ENCODE measurements at places on chromosomes 5 and 9.
A peak's percentile ranks its signal among the peaks of the same experiment; 100 is the strongest.

- peak; percentile 41 for DNase-seq
These were observed 251.6 kb downstream of the KIAA0825 start for GRCh38 chr5:94366811-94367210.

DNA sequence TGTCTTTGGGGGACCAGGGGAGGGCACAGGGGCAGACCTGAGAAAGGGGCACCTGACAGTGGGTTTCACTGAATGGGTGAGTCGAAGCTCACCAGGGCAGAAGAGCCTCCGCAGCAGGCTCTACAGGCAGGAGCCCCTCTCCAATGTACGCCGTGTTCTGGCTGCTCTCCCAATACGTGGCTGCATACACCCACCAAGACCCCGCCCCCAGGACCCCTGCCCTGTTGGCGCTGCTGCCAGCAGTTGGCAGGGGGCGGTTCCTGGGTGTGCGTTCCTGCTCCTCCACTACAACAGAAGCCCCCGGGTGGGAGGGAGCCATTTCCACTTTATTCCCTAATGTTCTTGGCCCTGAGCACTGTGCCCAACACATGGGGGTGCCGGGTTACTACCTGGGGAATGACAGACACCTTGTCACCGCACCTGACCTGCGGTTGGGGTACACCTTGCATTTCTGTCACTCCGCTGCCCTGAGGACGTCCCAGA lies 30.3 kb downstream of the SARDH start:
- DNase-seq = no peak

- DNase-seq = peak; percentile 18
These were observed 2.2 kb upstream of the OR2S2 start for GRCh38 chr9:35960039-35960655.

DNA sequence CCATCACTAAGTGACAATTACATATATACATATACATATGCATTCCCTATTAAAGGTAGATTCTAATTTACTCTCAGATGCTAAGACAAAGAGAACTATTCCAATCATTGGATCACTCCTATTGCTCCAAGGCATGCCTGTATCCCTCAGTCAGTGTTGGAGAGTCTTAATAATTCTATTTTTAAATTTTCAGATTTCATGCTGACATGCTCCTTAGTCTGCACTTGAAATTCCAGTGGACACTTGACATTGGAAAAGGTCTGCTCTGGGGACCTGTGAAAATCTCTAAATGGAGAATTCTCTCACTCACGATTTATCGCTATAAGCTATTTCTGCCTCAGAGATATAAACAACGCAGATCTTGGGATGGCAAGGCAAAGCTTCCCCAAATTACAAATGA lies 3.9 kb upstream of the FUBP3 start:
- DNase-seq = no peak

DNA sequence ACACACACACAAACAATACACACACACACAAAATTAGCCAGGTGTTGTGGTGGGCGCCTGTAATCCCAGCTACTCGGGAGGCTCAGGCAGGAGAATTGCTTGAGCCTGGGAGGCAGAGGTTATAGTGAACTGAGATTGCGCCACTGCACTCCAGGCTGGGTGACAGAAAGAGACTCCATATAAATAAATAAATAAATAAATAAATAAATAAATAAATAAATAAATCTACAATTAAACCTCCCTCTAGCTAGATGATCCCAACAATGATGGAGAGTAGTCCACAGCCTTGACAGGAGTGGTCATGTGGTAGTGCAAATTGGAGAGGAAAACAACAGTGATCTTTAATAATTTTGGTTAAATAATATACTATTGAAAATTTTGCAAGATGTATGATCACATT lies 1739.0 kb upstream of the C9orf72 start:
- no peak for DNase-seq

DNA sequence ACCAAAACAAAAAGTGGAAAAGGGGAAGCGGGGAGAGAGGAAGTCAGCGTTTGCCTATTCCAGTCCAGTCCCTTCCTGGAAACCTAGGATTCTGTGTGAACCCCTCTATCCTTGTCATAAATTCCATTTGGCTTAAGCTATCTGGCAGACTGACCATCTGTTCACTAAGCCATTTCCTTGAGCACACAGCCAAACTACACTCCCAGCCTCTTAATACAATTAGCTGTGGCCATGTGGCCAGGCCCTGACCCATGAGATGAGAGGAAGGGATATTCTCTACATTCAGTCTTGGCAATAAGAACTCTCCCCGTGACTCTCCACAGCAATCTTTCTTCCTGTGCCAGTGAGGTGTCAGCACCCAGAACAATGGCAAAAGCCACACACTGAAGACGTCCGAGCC lies 424.8 kb downstream of the TLE1 start:
- DNase-seq = peak; percentile 11

DNA sequence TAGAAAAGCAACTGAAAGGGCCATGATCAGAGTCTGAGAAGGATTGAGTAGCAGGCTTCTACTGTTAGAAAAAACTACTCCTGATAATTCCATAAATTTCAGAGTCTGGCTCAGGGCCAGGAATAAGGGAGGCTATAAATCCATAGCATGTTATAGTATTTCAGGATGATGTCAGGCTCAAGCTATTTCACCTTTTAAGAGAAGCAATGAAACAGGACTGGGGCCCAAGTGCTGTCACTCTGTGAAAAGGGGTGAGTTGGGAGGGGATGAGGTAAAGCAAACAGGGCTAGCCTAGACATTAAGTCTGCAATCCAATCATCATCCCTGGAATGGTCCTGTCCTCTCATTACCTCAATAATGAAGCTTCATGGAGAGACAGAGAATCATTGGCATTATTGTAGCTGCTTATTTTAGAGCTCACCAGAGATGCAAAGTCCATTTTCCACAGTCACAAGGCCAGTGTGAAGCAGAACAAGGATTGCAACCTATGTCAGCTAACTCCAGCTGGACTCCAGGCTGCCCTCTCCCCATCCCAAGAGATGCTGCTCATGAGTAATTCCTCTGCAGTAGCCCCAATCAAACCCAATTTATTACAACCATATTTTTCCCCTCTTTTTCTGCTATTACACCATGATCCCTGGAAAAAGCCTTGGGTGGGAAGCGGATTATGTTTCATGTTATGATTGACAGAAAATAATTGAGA lies 56.0 kb downstream of the PAPPA start:
- DNase-seq = no peak

GRCh38 chr5:144549580-144549979 lies 378.9 kb downstream of the KCTD16 start:
- DNase-seq = no peak

DNA sequence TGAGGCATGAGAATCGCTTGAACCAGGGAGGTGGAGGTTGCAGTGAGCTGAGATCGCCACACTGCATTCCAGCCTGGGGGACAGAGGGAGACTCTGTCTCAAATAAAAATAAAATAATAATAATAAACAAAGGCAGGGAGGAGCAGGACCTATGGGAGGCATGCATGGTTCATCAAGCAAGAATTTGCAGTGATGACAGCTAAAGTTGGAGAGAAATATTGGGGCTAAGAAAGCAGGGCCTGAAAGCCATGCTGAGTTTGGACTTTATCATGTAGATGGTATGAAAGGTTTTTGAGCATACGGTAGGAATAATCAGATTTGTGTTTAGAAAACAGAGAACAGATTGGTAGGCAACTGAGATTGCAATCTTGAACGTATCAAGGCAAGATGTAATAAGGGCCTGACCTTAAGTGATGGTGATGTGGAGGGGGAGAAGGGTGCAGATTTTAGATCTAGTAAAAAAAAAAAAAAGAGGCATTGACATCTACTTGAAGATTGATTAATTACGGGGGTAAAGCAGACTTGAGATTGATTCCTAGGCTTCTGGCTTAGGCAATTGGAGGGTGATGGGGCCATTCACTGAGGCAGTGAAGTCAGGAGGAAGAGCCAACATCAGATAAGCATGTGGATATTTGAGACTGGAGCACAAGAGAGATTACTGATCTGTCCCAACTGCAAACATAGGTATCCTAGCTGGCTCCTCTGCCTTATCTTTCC lies 50.7 kb downstream of the CFAP95 start:
- no peak for DNase-seq

GRCh38 chr9:99244344-99245260 lies 22.5 kb downstream of the SEC61B start:
- no peak for DNase-seq

GRCh38 chr9:77221431-77221830 lies 44.1 kb downstream of the VPS13A start:
- DNase-seq = no peak

DNA sequence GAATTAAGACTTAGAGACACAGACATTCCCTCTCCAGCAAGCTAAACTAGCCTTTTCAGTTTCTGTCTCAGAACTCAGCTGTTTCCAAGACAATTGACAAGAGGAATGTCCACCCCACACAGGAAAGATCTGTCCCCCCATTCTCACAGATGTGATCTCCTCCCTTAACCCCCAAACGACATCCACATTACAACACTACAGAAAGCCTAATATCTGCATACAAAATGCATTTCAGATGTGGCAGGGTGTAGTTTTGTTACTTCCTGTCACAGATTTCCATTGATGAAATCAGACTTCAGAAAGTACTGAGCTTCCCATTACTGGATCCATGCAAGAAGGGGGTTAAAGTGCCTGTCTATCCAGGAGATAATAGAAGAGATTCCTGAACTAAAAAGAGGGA lies 2.9 kb upstream of the ARSI start:
- no peak for DNase-seq

DNA sequence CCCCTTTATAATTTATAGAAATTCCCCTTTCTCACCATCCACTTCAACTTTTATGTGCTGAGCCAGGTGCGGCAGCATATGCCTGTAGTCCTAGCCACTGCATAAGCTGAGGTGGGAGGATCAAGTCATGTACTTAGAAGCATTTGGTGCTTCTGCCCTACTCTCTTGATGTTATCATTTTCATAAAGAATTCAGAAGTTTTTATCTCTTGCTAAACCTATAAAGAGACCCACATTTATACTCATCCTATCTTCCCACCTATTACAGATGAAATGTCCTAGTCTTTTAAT lies 18.5 kb downstream of the HMMR start:
- DNase-seq = no peak

DNA sequence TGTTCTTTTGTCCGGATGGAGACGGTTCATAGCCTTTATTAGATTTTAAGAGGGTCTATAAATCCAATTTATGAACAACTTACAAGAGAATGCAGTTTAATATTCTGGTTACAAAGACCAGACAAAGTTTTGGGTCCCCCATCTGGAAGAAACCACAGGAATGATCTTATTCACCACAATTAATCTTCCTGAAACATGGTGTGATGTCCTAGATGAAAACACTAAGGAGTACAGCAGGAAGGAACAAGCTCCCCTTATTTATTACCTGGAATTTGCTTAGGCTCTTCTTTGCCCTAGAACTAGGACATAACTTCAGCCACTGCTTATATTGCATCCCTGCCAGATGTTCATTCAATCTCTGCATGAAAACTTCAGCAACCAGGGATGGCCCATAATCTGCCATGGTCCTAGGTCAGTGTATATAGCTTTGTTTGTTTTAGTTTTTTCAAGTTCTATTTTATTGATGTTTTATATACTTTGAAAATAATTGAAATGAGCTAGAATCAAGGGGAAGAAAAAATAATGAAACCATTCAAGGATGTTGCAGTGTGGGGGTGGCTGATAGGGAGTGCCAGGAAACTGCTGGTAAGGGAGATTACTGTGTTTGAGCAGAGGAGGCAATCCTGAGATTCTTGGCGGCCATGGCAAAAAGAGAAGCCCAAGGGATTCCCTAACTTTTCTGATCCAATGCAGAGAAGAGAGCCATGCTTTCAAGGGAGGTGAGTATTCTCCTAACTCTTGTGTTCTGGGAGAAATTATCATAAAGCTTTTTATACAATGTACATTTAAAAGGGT lies 16.8 kb downstream of the TXNDC8 start:
- DNase-seq = no peak

DNA sequence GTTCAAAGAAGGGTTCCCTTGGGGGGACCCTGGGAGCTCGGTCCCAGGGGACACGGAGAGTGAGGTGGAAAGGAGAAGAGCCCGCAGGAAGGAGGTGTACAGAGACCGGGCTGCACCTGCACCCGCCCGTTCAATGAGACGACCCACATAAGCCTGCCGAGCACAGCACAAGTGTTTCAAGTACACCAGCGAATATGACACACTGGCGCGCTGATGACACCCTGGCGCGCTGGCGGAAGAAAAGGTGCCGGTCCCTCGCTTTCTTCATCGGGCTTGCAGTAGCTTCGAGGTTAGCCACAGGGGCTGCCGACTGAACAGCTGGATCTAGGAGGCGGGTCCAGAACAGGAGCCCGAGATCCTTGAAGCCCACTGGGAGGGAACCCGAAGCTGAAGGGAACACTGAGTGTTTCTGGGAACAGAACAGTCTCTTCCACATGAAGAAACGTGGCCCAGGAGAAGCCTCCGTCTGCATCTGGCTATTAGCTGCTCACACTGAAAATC lies 1.4 kb downstream of the TBC1D9B start:
- no peak for DNase-seq

DNA sequence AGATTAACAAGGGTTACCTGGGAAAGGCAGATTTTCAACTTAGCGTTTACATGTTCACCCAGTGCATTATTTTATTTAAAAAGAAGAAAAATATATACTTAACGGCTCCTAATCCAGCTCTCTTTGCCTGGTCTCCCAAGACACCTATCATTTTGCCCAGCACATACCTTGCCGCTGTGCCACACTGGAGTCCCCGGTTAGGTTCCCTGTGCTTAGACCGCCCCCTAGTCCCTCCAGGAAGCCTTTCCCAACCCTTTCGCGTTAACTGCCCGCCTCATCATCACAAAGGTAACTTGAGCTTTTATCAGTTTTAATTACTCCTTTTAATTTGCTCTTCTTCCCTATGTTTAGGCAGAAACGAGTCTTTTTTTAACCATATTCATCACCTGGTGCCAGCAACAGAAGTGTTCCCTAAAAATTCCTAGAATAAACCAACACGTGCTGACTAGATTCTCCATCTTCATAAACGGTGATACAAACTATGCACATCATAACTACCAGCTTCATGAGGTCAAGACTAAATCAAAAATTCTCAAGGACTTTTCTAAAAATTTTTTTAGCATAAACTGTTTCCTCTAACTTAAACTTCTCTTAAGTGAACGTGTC lies 19.7 kb downstream of the DNAJA1 start:
- peak; percentile 54 for DNase-seq

GRCh38 chr5:67693956-67694809 lies 497.6 kb upstream of the CD180 start:
- peak; percentile 16 for DNase-seq

DNA sequence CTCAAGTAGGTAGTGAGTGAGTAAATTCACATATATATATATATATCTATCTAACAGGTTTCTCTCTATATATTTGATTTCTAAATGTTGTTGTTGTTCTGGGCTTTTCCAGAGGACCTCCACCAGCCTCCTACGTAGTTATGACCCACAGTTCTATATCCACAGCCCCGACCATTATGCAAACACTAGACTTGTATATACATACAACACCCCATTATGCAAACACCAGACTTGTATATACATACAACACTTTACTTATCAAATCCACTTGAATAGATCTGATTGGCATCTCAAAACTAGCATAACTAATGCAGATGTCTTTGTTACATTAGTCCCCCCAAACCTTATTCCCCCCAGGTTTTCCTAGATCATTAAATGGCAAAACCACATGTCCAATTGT lies 108.7 kb downstream of the JAKMIP2 start:
- no peak for DNase-seq

- DNase-seq = no peak
These were observed 59.3 kb downstream of the ZFAND5 start for GRCh38 chr9:72305707-72306106.

All from kidney tubule cell (primary cell).